ENCODE measurements at places on chromosomes 13 and 19. TPM values are rescaled to one million over a fixed set of nuclear protein-coding genes. Genes with fewer than 3 reads are reported as not detected.

GRCh38 chr13:110057052-110057451, 249.9 kb downstream of the COL4A1 start:
- no peaks in the 10 kb centered on the region for H3K27me3 ChIP-seq
- H3K36me3 ChIP-seq, result no peaks in the 10 kb centered on the region
- no peak overlapping the region for H3K4me3 ChIP-seq
- DNase-seq, result no peak
- no peaks in the 10 kb centered on the region for H3K4me1 ChIP-seq

Gene TPTE2
- total RNA-seq, result not detected

GRCh38 chr13:51435002-51435578, 17.7 kb downstream of the INTS6 start:
- H3K4me3 ChIP-seq, result no peak overlapping the region
- peak; percentile 36 for DNase-seq
- no peaks in the 10 kb centered on the region for H3K36me3 ChIP-seq
- no peaks in the 10 kb centered on the region for H3K4me1 ChIP-seq

Gene KLK4
- not detected for total RNA-seq

DNA sequence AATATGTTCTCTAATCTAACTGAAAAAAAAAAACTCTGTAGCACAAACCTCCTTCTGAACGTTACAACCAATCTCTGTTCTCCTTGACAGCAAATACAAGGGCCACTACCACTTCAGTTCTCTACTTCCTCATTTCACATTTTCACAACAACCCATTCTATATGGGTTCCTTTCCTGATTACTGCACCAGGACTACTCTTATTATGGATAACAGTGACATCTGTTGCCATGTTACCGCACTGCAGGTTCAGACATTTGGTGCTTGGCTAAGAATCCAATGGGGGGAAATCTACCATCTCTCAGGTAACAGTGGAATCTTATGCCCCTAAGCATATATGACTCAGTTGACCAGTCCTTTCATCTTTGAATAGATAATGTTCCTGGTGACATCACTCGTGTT, 11.6 kb upstream of the FPR3 start:
- DNase-seq, result no peak
- H3K36me3 ChIP-seq, result no peaks in the 10 kb centered on the region
- H3K27me3 ChIP-seq, result peaks cover 8% of the 10 kb centered on the region
- H3K4me1 ChIP-seq, result no peaks in the 10 kb centered on the region
- H3K4me3 ChIP-seq, result no peak overlapping the region
- no peak overlapping the region for H3K27ac ChIP-seq

Gene DCLK1
- total RNA-seq, result 2.9 TPM

DNA sequence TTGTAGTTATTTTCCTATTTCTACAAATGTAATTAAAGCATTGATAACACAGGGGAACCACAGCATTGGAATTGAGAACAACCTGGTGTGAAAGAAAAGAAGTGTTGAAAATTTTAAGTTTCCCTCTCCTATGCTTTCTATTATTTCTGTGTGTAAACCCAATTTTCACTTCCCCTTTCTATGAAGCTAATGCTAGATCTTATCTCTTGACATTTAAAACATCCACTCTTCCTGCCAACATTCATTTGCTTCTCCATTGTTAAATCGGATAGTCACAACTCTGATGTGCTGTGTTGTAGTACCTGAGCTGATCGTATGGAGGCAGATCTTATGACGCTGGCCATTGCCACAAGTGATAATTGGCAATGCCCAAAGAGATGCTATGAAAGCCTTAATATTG, 203.0 kb downstream of the ITGBL1 start:
- no peaks in the 10 kb centered on the region for H3K27me3 ChIP-seq
- no peaks in the 10 kb centered on the region for H3K4me1 ChIP-seq
- no peaks in the 10 kb centered on the region for H3K36me3 ChIP-seq
- H3K4me3 ChIP-seq, result no peak overlapping the region
- no peak overlapping the region for H3K27ac ChIP-seq

DNA sequence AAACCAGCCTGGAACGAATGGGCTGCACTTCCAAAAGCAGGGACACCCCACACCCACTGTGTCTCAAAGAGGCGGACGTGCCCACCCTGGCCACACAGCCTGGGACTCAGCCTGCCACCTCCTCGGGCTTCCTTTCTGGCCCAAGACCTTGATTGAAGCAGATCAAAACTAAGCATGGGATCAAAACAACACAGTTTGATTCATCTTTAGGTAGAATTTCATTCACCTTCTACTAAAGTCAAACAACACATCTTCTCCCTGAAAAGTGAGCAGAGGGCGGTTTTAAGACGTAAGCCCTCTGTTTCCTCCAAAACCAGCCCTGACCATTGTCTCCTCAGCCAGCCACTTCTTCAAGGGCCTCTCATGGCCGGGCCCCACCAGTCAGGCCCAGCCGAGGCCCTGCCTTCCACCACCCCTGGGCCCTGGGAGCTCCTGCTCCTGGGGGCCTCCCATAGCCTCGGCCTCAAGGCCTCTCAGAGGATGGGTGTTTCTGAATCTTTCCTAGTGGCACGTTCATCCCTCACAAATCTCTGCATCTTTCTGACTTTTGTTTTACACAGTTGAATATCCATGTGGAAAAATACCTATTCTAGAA, 6.3 kb upstream of the F10 start:
- H3K4me3 ChIP-seq, result no peak overlapping the region
- DNase-seq, result no peak
- no peaks in the 10 kb centered on the region for H3K36me3 ChIP-seq
- no peaks in the 10 kb centered on the region for H3K27me3 ChIP-seq

Gene ZNF681
- total RNA-seq, result 4.4 TPM

Gene KLK2
- total RNA-seq, result not detected

DNA sequence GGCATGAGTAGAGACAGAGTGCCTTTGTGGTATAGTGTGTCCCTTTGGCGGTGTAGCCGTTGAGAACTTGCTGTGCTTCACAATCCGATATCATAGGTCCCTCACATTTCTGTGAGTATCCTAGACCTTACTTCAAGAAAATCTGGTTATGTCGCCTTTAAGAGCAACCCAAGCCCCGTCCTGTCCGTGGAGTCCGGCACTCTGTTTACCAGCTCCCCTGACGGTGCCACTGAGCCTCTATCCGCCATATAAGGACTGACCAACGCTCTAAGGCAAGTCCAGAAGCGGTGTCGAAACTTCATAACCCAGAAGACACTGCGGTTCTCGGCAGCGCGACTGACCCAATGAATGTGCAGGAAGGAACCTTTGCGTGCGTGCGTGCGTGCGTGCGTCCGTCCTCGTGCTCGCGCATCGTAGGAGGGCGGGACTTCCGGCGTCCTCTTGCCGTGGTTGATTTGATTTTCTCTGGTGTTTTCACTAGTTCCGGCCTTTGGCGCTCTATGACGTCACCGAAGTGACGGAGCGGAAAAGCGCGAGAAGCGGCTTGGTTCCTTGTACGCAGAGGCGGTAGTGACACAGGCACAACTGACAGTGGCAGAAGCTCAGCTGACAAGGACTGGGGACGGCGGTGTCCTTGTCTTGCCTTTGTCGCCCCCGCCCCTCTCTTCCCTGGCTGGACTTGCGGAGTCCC, at the start of the genes TRAPPC2B and ZNF547:
TSS of gene TRAPPC2B (plus strand) at position 555 of the 691 bp plus-strand sequence. CDS start 1,283 bp downstream, outside the sequence.
TSS of gene ZNF547 (plus strand) at position 555 of the 691 bp plus-strand sequence. CDS start 5,005 bp downstream, outside the sequence.
- no peaks in the 10 kb centered on the region for H3K36me3 ChIP-seq
- H3K4me1 ChIP-seq, result peaks cover 9% of the 10 kb centered on the region
- peak within 1 kb of the TSS; percentile 91 for H3K27ac ChIP-seq
- peak; percentile 99 for DNase-seq

Gene SELENOV
- total RNA-seq, result 0.50 TPM

GRCh38 chr19:58095328-58095727, 2.7 kb downstream of the ZSCAN18 start:
- no peaks in the 10 kb centered on the region for H3K27me3 ChIP-seq
- H3K27ac ChIP-seq, result no peak overlapping the region
- H3K4me1 ChIP-seq, result no peaks in the 10 kb centered on the region
- no peak overlapping the region for H3K4me3 ChIP-seq
- H3K36me3 ChIP-seq, result no peaks in the 10 kb centered on the region

Gene RPS19
- total RNA-seq, result 740 TPM

DNA sequence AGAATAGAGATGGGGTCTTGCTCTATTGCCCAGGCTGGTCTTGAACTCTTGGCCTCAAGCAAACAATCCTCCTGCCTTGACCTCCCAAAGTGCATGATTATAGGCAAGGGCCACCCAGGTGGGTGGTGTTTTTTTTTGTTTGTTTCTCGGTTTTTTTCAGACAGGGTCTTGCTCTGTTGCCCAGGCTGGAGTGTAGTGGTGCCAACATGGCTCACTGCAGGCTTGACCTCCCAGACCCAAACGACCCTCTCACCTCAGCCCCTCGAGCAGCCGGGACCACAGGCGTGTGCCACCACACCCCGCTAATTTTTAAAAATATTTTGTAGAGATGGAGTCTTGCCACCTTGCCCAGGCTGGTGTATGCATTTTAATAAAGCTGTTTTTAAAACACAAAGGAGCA, 14.9 kb downstream of the GRTP1 start:
- no peak overlapping the region for H3K4me3 ChIP-seq
- no peaks in the 10 kb centered on the region for H3K4me1 ChIP-seq
- DNase-seq, result no peak

DNA sequence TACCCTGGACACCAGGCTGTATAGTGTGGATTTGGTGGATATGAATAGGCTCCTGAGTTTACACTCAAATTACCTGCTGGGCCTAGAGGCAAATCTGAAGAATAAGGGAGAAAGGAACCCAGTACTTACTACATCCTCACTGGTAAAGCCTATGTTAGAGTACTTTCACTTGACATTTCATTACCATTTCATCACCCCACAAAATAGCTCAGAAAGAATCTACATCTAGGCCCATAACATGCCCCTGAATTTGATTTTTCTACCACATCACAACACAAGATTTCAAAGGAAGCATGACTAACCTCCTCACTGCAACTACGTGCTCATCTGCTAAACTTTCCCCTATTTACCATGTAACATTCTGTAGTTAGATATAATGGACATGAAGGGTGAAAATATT, 43.3 kb downstream of the VWA8 start:
- no peaks in the 10 kb centered on the region for H3K36me3 ChIP-seq
- no peak overlapping the region for H3K4me3 ChIP-seq
- DNase-seq, result no peak
- no peak overlapping the region for H3K27ac ChIP-seq
- no peaks in the 10 kb centered on the region for H3K27me3 ChIP-seq

Gene ZNF567
- 4.0 TPM for total RNA-seq

GRCh38 chr13:106593132-106593531, 25.2 kb upstream of the ARGLU1 start:
- DNase-seq, result no peak
- H3K4me3 ChIP-seq, result no peak overlapping the region
- no peak overlapping the region for H3K27ac ChIP-seq
- H3K27me3 ChIP-seq, result no peaks in the 10 kb centered on the region

DNA sequence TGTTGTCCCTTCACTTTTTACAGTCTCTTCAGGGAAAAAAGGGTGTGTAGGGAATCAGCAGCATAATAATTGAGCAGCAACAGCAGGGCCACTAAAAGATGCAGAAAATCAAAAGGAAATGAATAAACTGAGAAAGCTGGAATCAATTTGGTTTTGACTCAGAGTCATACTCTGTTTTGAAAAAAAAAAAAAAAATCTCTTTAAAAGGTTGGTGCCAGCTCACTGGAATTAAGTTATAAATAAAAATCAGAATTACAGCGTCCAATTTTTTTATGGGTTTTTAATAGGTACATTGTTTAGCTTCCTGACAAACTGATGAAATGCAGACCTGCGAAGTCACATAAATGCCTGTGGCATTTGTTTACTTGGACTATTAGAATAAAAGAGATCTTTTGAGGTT, 231.9 kb downstream of the COG6 start:
- DNase-seq, result no peak
- H3K4me1 ChIP-seq, result no peaks in the 10 kb centered on the region
- H3K36me3 ChIP-seq, result no peaks in the 10 kb centered on the region
- H3K4me3 ChIP-seq, result no peak overlapping the region
- H3K27ac ChIP-seq, result no peak overlapping the region

Gene BICRA
- 2.2 TPM for total RNA-seq

DNA sequence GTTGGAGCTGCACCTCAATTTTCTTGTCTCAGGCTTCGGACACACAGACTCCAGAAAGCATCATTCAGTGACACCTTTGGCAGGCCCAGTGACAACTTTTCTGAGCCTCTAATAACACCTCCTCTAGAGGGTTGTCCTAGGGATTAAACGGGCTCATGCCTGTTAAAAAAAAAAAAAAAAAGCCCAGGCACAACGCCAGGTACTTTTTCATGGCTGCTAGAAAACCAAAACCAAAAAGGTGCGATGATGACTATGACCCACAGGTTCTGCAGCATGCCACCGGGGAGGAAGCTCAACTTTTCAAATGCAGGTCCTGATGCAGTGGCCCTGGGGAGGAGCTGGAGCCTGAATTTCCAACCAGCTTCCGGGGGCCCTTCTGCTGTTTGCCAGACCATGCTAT, 184.2 kb downstream of the ABCC4 start:
- H3K27ac ChIP-seq, result no peak overlapping the region
- H3K4me3 ChIP-seq, result no peak overlapping the region
- no peaks in the 10 kb centered on the region for H3K4me1 ChIP-seq
- H3K27me3 ChIP-seq, result no peaks in the 10 kb centered on the region

Gene ZNF534
- total RNA-seq, result not detected

Gene ZNF566
- 12.7 TPM for total RNA-seq

Gene ZNF492
- total RNA-seq, result not detected

GRCh38 chr13:48144413-48145035, 49.6 kb upstream of the MED4 start:
- H3K4me1 ChIP-seq, result no peaks in the 10 kb centered on the region
- DNase-seq, result no peak
- no peak overlapping the region for H3K27ac ChIP-seq
- H3K27me3 ChIP-seq, result no peaks in the 10 kb centered on the region
- no peaks in the 10 kb centered on the region for H3K36me3 ChIP-seq

Gene LPAR6
- total RNA-seq, result 25.4 TPM

DNA sequence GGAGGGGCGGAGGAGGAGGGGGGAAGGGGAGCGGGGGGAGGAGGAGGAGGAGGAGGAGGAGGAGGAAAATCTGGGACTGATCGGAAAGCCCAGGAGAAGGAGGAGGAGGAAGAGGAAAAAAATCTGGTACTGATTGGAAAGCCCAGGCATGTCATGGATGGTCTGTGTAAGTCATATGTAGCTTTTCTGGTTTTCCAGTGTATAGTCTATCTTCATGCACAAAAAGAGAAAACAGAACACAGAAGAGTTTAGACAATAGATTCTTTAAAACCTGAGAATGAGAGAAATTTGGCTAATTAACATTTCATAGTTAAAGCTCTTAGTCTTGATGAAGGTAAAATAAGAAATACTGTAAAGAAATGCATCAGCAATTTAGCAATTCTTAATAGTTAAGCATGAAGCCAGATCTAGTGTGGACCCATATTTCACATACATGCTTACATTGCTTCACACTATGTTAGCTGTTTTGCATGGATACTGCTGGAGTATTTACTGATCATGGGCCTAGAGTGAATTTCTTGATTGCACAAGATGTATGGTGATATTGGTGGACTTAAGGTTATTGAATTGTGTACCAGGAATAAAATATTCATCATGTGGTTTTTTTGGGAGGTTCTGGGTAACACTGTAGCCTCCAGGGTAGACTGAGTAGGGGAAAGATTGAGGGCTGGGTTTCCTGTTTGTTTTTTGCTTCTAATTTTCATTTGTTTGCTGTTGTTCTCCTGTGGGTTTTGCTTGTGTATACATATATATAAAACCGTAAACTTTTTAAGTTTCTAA, 41.4 kb downstream of the SUCLA2 start:
- H3K27ac ChIP-seq, result no peak overlapping the region
- H3K27me3 ChIP-seq, result no peaks in the 10 kb centered on the region
- H3K4me1 ChIP-seq, result no peaks in the 10 kb centered on the region
- H3K36me3 ChIP-seq, result peaks cover 7% of the 10 kb centered on the region
- DNase-seq, result no peak
- H3K4me3 ChIP-seq, result no peak overlapping the region

All from hepatocyte (in vitro differentiated cells).